ENCODE measurements at places on chromosomes 2 and 18.
A peak's percentile ranks its signal among the peaks of the same experiment; 100 is the strongest.

DNA sequence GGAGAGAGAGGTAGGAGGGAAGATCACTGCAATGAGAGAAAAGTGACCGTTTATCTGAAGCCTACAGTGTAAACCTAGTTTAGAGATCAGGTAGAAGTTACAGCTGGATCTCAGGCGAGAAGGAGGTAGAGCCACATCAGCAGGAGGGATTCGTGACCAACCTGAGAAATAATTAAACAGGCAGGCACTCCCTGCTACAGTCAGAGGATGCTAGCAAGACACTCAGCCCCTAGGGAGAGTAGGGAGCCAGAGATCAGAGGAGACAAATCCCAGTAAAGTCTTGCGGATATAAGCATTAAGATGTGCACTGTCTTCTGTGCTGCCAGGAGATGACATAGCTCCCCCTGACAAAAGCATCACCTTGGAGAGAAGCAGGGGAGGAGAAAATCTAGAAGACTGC, 629.1 kb upstream of the SLC39A10 start:
- no peak for DNase-seq

DNA sequence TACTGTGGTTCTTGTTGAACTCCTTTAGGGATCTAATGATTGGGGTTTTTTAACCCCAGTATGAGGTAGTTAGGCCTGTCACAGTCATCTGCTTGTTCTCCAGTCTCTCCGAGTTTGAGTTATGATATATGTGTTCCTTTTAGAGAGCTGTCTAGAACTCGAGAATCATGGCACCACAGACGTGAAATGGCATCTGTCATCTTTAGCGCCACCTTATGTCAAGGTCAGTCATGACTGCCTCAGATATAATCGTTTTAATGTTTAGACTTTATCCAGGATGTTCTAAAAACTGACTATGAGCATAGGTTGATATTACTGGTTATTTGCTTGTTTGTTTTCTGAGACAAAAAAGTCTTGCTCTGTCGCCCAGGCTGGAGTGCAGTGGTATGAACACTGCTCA, 112.2 kb downstream of the CEP192 start:
- no peak for DNase-seq

DNA sequence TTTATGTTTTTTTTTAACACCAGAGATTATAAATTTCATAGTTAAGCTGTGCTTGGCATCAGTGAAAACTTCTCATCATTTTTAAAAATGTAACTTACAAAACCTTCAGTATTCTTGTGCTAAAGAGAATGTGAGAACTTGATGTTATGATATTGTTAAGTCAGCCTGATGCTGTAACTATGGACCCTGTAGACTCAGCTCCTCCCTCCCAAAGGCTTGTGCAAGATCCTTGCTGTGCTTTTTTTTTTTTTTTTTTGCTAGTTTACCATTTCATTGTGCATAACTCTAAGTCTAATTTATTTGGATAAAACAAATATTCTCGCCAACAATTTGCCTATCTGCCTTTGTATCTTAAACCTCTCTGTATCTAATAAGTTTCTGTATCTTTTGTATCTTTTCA, 12.9 kb upstream of the TFPI start:
- DNase-seq = no peak

GRCh38 chr2:61135510-61135909, 26.5 kb upstream of the C2orf74 start:
- DNase-seq = no peak

DNA sequence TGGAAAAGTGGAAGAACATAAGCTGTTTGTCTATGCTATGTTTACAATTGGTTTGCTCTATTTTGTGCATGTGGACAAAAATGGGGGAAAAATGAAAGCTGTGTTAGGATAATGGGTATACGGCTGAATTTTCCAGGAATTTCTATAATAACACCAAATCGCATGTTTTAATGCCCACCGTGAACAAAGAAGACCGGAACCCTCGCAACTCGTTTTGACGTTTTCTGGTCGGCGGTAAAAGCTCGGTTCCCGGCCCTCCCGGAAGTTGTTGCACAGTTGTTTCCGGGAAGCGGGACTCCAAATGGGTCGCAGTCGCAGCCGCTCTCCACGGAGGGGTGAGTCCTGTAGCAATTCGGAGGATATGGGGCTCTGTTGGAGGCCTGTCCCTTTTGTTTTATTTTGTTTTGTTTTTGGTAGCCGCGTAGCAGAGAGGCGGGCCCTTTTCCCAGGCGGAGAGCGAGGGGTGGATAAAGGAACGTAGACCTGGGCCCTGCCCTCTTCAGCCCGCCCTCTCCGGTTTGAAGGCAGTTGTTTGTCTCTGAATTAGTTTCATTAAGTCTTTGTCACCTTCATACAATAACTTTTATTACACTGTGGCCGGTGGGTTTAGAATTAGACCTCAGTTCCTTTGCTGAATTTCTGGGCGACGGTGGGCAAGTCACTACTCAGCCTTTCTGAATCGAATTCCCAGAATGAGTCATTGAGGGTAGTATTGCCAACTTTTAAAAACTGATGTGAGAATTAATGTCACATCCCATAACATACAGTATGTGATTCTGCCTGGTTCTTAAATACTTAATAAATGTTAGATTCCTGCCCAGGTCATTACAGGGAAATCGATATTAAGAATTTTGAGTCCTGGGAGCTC, at the start of gene SNRNP27:
Gene SNRNP27, plus strand, starts transcription at position 273 of the 868 bp plus-strand sequence. Its CDS starts 29 bp downstream, at position 302.
- DNase-seq = peak; percentile 63

DNA sequence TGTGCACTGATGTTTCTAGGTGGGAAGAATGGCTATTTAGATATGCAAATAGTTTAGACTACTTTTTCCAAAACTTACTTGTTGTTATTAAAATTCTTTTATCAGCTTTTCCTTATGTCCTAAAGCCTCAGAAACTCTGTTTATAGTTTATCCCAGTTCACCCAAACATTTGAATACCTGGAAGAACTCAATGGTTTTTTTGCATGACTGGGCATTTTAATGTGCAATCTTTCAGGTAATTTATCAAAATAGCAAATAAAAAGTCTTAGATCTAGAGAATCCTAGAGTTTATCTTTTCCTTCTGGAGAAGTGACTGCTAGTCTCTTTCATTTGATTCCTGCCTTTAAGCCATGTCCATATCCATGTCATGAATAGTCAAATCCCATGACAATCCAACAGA, 9.6 kb upstream of the ADAM23 start:
- DNase-seq = no peak

DNA sequence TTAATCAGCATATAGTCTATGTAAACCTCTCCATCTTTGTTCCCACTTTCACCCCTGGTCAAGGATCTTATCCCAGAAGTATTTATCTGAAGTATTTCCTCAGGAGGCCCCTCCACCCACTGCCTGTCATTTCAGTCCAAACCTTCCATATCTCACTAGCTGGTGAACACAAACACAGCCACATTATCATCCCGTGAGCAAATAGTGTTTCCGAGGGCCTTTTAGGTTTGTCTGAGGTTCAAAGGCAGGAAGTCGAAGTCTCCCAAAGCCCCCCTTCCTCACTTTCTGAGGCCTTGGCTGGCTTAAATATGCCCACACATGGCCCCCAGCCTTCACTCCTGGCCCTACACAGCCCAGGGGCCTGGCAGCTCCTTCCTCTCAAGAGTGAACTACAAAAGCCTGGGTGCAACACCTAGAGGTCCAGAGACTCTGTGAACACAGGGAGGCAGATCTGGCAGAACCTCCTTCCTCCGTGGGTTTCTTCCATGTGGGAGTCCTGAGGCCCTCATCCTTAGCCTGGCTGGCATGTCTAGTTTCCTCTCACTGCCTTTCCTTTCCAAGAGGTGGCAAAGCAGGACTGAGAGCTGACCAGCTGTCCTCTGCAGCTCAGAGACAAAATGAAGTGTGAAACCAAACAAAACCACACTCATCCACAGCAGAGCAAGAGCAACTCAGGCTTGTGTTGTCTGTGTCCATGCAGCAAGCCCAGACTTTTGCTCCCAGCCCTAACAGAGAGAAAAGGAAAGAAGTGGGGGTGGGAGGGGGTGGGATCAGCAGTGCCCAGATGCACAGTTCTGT, 264.2 kb downstream of the SS18 start:
- no peak for DNase-seq

DNA sequence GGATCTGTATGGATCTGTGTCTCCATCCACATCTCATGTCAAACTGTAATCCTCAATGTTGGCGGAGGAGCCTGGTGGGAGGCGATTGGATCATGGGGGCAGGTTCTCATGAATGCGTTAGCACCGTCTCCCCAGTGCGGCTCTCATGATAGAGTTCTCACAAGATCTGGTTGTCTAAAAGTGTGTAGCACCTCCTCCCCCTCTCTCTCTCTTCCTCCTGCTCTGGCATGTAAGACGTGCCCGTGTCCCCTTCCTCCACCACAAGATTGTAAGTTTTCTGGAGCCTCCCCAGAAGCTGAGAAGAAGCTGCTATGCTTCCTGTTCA, 55.0 kb upstream of the ROCK2 start:
- no peak for DNase-seq

DNA sequence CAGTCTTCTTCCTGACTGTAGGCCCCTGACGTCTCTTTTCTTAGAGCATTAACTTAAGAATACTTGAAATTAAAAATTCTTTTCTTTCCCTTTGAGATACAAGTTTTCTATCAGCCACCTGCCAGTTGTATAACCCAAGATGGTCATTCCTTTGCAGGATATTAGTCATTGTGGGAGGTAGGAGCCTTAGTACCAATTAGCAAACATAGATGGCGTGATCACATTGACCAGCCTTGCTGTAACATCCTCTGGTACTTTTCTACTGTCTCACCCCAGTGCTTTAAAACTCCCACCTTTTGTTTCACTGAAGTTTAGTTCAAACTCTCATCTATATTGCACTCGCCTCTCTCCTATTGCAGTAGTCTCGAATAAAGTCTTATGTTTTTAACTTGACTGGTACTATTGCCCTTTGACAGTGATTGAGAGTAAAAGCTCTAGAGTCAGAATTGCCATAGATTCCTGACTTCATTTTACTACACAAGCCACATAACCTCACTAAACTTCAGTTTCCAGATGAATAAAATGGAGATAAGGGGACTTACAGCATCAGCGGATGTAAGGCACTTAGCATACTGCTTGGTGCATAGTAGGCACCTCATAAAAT, 74.1 kb downstream of the VRK2 start:
- DNase-seq = no peak

DNA sequence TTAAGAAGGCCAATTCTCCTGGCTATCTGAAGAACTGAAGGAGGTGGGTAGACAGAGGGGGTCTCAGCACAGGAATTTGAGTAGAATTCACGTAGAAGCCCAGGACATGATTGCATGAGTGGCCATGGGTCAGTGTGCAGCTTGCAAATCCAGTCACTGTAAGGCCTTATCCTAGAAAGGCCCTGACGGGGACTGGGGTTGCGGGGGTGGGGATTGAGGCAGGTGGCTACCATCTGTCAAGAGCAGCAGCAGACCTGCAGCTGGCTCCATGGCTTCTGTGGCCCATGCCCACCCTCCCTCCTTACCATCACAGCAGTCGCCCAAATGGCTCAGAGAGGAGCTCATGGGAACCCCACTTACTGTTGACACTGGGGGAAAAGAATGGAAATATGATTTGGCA, 34.6 kb upstream of the SLC14A1 start:
- DNase-seq = no peak

GRCh38 chr18:6203791-6204190, 210.9 kb downstream of the L3MBTL4 start:
- no peak for DNase-seq

DNA sequence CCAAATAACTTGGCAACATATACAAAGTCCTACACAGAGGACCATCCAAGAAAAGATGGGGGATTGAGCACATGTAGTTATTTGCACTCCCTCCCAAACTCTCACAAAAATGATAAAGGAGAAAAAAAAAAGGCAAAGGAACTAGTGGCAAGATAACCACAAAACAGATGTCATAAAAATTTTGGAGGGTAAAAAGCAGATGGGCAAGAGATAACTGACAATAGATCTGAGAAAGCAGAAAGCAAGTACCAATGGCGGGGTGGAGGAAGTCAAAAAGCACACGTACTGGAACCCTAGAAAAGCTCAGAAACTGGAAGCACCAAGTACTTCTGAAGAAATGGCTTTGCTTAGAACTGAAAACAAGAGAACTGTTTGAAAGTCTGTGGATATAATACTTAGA, 82.0 kb downstream of the WDPCP start:
- no peak for DNase-seq

GRCh38 chr2:24083567-24084385, 858 bp downstream of the TP53I3 start:
- no peak for DNase-seq

- no peak for DNase-seq
Measured at GRCh38 chr2:21301871-21302455, 178.2 kb downstream of the TDRD15 start.

- DNase-seq = no peak
Measured at GRCh38 chr18:39786477-39786876, 2168.6 kb upstream of the PIK3C3 start.

GRCh38 chr2:72973137-72973535, 55.8 kb downstream of the EMX1 start:
- DNase-seq = no peak

DNA sequence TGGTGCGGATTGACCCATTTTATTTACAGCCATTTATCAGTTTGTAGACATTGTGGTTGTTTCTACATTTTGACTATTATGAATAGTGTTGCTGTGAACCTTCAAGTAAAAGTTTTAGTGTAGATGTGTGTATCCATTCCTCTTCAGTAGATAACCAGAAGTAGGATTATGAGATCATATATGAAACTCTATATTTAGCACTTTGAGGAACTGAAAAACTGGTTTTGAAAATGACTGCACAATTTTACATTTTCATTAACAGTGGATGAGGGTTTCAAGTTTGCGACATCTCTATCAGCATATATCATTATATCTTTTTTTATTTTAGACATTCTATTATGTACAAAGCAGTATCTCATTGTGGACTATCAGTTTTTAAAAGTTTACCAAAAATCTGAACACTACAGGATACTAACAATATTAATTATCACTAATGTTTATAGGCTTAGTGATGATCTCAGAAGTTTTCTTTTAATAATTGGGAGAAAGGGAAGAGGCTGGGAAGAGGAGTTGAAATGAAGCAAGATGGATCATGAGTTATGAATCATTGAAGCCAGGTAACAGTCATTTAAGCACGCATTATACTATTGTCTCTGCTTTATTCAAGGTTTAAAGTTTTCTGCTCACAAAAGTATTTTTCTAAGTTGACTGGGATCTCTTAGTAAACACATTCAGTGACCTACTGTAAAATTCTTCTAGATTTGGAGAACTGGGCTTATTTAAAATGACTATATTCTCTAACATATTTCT, 329.0 kb upstream of the LRATD1 start:
- DNase-seq = no peak

DNA sequence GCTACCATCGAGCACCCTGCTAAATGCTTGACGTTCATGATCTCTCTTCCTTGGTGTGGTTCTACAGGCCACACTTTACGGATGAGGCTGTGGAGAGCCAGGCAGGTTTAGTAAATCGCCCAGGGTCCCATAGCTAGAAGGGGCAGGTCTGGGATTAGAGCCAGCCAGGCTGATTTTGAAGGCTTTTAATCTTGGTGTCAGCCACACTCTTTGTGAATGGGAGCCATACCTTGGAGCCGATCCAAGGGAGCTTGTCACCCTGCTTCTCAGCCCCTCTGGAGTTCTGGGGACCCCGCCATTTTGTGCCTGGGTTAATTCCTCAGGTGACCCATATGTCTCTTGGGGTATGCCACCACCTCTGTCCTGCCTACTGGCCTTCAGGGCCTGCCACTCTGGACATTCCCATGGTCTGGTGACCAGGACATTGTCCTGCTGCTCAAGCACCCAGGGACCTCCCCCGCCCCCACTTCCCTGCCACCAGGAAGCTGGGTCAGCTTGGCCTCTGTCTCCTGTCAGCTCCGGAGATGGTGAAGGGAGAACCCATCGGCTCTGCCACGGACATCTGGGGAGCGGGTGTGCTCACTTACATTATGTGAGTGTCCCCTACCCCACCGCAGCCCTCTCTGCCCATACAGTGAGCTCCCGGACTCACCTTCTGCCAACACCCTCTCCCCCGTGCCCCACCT, 7.3 kb upstream of the GMPPA start:
- DNase-seq = no peak

Data from KG1 (cell line).